Dorsolateral prefrontal cortex (tissue), 122 donors: ENCODE measurements at places on chromosomes 16 and 17.

DNA sequence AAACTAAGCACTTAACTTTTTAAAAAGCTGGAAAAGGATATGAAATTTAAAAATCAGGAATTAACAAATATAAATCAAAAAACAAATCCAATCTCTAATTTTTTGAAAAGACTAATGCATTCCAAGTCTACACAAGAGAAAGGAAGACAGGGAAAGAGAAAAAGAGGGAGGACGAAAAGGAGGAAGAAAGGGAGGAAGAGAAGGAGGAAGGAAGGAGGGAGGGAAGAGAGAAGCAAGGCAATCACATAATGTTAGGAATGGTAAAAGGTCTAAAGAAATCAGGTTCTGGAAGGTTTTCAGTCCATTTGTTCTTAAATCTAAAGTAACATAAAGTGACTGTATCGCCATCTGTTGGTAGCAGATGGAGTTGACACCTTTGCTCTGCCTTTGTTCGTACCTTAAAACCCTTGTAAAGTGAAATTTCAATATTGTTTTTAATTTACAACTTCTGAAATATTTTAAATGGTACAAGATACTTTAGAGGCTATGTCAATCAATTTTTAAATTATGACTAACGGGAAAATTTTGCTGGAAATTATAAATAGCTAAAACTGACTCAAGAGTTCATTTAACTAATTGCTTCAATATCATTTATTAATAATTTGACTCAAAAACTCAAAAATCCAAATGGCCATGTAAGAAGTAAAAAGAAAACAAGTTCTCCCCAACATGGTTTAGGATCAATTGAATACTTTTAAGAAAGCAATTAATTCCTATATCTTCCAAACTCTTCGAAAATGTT is 20.4 kb upstream of the CDYL2 start:
- DNase-seq, result no peak

DNA sequence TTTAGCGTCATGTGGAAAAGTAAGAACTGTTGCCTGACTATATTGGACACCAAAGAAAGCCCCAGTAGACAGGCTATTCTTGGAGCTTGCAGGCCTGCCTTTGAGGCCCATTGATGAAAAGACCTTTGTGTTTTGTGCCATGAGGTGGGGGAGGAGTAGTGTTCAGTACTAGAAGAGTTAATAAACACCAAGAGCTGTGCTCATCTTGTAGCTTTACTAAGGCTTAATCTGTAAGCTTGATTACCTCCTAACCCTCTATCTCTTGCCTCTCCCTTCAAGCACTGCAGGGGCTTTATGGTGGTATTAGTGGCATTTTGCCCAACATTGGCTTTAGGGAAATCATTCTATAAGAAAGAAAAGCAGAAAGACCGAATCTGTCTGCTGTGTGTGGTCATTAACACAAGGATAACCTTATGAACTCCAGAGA is 220.2 kb upstream of the TBX2 start:
- DNase-seq, result no peak

- DNase-seq, result no peak
These were observed 1.7 kb downstream of the SMARCE1 start for GRCh38 chr17:40645943-40646342.

DNA sequence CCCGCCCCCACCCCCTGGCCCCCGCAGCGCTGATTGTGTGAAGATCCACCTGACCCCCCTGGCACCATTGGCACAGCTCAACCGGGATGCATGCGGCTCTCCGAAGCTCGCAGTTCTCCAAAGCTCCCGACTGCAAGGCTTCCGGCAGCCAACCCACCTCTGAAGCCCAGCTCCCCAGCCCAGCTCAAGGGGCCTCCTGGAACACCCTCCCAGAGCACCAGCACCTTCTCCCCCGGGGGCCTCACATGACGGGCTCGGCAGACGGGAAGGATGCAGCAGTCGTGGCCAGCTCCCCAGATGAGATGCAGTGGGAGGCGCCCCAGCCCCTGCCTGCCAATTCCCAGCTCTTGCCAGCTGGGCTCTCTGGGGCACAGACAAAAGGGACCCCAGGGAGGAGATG is 215.3 kb downstream of the ZNF423 start:
- no peak for DNase-seq

- DNase-seq, result no peak
These were observed 17.1 kb downstream of the DEF8 start for GRCh38 chr16:89965447-89966225.

DNA sequence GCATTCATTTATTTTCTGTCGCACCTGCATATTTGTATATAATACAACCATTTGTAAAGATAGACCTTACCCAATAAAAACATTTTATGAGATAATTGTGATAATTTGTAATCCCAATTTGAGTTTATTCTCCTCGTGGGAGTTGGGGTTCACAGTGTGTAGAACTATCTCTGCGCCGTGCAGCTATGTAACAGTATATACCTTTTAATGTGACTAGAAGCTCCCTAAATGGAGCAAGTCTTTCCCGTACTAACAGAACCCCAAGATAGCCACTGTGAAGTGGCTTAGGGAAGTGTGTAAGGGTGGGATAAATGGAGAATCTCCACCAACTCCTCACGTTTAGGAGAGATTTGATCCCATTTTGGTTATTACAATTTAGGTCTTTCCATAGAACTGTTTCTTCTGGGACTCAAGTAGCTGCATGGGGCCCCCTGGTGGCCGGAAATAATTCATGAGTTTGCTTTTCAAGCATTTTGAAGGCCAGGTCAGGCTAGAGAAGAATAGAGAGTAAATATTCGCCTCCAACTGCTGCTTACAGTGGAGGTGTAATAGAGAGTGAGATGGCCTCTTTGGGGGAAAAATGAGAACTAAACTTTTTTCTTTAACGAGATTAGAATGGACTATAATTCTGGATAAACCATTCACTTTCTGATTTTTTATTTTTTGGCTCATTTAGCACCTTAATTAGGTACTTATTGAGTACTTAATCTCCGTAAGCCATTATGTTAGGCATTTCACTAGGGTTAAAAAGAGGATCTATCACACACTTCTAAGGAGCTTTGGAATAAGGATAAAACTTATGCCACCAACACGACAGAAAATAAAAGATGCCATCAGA is 4.5 kb downstream of the TMEM100 start:
- peak; percentile 71 for DNase-seq

DNA sequence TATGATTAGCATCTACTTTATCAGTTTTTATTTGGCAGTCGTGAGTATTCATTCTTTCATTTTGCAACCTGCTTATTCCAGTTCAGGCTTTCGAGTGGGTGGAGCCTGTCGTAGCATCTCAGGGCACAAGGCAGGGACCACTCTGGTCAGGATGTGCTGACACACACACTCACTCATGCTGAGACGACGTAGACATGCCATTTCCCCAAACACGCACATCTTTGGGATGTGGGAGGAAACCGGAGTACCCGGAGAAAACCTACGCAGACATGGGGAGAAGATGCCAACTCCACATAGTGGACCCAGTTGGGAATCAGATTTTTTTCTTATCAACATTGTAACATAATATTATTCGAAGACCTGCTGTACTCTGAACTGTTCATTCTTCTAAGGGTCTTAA is 756.5 kb upstream of the RBFOX1 start:
- DNase-seq, result no peak

- no peak for DNase-seq
These were observed 56.3 kb upstream of the IL34 start for GRCh38 chr16:70589998-70590471.

DNA sequence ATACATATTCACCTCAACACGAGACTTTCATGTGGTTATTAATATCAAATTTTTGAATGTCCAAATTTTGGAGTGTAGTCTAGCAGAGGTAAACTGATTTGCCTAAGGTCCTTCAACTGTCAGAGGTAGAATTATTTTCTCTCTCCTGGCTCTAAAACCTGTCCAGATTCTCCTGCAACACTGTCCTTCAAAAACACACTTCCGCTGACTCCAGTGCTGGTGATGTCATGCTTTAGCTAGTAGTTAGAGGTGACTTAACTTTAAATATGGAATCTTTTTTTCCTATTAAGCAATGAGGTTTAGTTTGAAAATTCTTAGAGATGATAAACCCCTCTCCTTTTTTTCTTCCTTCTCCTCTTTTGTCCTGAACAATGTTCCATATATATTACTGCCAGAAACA is 10.8 kb upstream of the CBLN1 start:
- DNase-seq, result no peak

GRCh38 chr16:16120044-16120381 is 103.3 kb downstream of the ABCC6 start:
- DNase-seq, result no peak

DNA sequence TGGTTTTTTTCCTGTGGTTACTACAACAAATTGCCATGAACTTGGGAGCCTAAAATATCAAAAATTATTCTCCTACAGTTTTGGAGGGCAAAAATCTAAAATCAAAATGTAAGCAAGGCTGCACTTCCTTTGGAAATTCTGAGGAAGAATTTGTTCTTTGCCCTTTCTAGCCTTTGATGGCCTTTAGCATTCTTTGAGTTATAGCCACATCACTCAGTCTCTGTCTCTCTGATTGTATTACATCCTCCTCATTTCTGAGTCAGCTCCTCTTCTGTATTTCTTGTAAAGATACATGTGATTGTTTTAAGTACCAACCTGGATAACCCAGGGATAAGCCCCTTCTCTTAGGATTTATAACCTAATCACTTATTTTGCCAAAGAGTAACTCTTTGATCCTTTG is 282.0 kb downstream of the BCAS3 start:
- no peak for DNase-seq
